ENCODE measurements at places on chromosomes 11 and 22.

- DNase-seq, result no peak
These were observed 1280.6 kb upstream of the CNTN5 start for GRCh38 chr11:97739932-97740800.

DNA sequence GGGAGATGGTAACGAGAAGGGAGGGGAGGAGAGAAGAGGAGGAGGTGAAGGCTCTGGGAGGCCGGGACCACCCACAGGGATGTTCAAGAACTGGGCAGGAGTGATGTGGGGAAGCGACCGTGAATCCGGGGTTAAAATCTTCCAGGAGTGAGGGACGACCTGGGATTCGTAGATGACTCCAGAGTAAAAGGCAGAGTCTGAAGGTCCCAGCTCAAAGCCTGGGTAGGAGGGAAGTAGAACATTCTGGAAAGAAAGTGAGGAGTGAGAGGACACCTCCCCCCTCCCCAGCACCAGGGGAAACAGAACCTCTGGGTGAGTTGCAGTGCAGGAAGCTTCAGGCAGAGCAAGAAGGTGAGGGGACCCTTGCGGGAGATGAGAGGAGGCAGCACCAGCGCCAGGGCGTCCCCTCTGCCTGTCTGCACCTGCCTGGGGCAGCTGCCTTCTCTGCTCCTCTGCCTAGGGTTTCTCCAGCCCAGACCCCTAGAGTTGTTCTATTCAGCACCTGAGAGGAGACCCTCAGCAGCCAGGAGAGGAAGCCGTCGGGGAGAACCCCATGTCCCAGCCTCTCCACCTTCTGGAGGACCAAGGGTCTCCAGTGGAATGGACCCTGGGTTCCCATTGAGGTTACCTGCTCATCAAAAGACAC is 49.7 kb downstream of the LINC01488 start:
- no peak for DNase-seq

DNA sequence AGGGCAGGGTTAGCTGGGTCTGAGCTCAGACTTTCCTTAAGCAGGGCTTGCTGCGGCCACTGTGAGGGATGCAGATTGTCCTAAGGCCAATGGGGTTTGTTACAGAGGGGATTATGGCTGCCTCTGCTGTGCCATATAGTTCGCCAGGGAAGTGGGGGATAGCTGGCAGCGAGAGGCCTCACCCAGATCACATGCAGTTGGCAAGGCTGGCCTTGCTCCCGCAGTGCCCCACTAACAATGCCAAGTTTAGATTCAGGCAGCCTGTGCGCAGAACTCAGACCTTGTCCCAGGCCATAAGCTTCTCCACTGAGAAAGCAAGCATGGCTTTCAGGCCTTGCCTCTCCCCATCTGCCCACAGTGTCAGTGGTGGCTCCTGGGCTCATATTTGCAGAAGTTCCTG is 4.7 kb upstream of the APOL2 start:
- DNase-seq, result peak; percentile 53

- no peak for DNase-seq
These were observed 11.8 kb downstream of the UPB1 start for GRCh38 chr22:24506802-24507438.

All from left ventricle myocardium superior (tissue), 1 donor.